Esophagus squamous epithelium (tissue), 5 donors: ENCODE measurements at places on chromosomes 13 and 19.

- no peak for DNase-seq
These were observed 16.8 kb downstream of the TM6SF2 start for GRCh38 chr19:19256072-19256969.

- DNase-seq = no peak
These were observed 6.7 kb upstream of the RCBTB2 start for GRCh38 chr13:48539550-48539949.

DNA sequence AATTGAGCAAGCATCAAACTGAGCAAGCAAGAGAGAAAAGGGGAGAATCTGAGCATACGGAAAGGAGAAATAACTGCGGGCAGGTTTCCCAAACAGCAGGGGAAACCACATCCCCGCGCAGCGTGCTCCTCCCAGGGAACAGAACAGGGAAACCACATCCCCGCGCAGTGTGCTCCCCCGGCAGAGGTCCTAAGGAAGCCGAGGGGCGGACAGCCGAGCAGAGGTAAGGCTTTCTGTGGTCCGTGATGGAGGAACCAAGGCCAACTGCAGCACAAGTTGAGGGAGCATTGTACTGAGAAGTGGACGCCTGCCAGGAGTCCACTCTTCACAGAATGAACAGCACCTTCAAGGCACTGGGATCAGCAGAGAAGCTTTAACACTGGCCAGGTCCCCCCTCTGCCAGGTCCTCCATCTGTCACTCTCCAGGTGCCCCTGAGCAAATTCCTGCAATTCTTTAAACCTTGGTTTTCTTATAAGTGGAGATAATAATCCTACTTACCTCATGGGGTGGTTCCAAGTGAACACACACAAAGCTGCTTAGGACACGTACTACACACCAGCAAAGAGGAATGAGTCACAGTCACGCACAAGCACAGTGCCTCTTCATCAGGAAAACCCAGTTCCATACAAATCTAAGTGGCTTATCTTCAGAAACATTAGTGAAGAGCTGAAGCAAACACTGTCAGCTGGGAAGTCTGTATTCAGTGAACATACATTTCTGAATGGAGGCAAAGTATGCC is 23.0 kb upstream of the LAMP1 start:
- DNase-seq = no peak

DNA sequence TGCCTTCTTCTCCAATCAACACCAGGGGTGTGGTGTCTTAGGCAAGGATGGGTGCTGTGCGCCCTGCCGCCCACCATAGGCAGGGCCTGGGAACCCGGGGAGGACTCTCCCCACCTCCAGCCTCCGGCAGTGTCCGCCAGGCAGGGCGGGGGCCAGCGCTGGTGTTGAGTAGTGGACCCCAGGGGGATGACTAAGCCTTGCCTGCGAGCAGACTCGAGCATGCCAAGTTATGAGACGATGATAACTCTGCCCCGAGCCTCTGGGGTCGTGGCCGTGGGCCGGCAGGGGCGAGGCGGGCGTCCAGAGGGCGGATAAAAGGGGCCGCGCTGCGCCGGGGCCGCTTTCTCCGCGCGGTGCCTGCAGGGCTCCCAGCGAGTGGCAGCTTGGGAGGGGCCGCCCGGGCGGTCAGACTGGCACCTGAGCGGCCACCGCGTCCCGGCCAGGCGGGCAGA is at the start of gene MEDAG:
Gene MEDAG, plus strand, starts transcription at position 340 of the 452 bp plus-strand sequence. CDS start 245 bp downstream, outside the sequence.
- peak; percentile 6 for DNase-seq

DNA sequence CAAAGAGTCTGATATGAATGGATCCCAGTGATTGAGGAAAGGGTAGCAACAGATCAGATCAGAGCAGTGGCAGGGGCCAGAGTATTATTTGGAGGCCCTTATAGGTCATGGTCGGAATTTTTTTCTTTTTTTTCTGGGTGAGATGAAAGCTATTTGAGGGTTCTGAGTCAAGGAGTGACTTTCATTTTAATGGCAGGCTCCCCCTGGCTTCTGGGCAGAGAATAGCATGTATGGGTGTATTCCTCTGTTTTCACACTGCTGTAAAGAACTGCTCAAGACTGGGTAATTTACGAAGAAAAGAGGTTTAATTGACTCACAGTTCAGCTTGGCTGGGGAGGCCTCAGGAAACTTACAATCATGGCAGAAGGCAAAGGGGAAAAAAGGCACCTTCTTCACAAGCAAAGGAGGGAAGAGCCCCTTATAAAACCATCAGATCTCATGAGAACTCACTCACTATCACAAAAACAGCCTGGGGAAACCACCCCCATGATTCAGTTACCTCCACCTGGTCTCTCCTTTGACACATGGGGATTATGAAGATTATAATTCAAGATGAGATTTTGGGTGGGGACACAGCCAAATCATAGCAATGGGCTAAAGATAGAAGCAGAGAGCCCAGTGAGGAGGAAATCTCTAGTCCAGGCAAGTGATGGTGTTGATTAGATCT is 3.0 kb upstream of the SLC6A16 start:
- no peak for DNase-seq

- DNase-seq = no peak
These were observed 21.7 kb upstream of the LAMP1 start for GRCh38 chr13:113275387-113275786.
